ENCODE measurements at places on chromosomes 1 and 21.

GRCh38 chr1:185595835-185596667, 138.1 kb upstream of the HMCN1 start:
- peak; percentile 61 for DNase-seq

GRCh38 chr1:156517748-156518147, 17.2 kb upstream of the MEF2D start:
- peak; percentile 69 for DNase-seq

GRCh38 chr1:181213056-181213455, 124.6 kb downstream of the IER5 start:
- no peak for DNase-seq

DNA sequence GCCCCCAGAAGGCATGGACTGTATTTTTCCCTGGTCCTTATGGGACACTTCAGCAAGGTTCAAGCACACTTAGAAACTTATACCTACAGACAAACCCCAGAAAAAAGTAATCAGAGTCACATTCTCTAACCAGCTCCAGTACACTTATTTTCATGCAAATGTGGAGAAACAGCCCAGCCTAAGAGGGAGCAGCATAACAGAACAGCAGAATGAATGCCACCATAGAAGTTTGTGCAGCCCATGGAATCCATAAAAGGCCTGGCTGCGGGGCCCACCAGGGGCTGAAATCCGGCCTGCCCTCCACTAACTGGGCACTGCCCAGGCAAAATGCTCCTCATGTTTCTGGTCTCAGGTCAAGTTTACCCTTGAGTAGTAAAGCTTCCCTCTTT, 60.4 kb upstream of the ATP1A1 start:
- DNase-seq, result no peak

DNA sequence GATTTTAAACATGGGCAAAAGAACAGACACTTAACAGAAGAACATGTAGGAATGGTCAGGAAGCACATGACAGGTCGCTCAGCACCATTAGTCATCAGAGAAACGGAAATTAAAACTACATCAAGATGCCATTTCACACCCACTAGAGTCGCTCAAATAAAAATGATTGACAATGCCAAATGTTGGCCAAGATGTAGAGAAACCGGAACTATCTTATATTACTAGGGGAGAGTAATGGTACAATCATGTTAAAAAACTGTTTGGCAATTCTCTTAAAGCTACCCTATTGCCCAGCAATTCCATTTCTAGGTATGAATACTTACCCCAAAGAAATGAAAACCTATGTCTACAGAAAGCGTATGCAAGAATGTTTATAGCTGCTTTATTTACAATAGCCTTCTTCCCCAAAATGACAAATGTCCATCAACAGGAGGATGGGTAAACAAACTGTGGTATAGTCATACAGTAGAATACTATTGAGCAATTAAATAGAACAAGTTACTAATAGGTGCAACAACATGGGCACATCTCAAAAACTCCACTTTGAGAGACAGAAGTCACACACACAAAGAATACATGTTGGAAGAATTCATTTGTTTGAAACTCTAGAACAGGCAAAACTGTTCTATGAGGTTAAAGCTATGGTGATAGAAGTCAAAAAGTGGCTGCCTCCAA, 92.8 kb downstream of the ETS2 start:
- no peak for DNase-seq
